ENCODE measurements at places on chromosomes 11 and 22.

- no peak for DNase-seq
These were observed 4.7 kb downstream of the CD5 start for GRCh38 chr11:61106894-61107470.

DNA sequence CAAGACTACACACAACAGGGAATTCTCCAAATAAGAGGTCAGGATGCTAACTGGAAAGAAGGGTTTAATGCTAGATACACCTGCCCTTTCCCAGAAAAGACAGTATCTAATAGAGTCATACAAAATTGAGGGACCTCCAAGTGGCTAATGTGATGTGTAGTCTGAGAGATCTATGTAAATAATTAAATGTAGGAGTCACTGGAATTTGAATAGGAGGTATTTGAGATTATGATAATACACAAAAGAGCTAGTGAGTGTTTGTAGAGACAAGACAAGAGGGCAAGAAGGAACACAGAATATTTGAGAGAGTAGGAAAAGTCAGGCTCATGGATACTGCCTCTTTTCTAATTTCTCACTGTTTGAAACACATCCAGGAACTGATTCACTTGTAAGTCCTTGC is 15.5 kb upstream of the INSC start:
- DNase-seq: no peak

- DNase-seq: no peak
These were observed 41.8 kb downstream of the TXN2 start for GRCh38 chr22:36439481-36440271.

DNA sequence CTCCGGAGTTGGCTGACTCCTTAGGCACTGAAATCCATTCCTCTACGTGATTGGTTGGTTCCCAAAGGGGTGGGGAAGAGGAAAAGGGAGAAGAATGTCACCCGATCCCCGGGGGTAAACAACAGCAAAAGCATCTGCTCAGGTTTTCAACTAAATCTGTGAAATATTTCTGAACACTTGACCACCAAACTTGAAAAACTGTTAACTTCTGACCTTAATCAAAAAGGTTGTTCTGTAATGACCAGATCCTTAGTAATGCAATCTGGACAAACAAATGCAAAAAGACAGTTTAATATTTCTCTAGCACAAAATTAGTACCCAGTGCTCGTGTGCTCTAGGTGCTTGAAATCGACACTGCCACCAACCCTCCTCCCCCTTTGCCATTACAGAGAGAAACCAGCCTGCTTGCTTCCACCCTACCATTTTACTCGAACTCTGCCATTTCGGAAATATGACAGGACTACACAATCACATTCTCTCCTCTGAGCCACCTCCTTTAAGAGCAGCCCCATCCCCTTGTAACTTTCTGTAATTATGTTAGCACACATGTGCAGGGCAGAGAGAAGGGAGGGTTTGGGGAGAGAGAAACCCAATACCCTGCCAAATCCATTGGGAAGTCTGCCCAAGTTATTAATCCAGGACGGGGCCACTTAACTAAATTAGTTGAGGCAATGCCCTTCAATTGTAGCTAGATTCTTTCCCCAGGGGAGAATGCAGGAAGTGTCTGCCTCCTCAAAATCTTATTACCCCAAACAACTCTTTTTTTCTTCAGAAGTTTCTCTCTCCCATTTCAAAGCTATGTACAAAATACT is 113.8 kb downstream of the RBFOX2 start:
- peak; percentile 97 for DNase-seq

DNA sequence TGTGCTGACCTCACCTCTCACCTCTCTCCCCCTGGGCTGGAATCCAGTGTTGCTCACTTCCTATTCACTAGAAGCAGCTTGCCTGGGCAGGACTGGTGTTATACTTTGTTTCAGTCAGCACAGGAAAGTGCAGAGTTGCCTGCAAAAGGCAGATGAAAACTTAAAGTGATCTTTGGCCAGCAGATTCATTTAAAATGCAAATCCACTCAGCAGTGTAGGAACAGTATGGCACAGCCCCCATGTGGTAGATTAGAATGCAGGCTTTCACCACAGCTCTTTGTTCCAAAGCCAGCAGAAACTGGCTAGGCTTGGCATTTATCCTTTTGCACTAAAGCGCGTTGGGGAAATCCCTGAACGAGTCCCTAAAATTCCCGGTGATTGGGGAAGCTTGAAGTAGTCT is 301.2 kb downstream of the OR4C45 start:
- DNase-seq: no peak

GRCh38 chr11:131572423-131572822 is 202.0 kb downstream of the NTM start:
- DNase-seq: peak; percentile 30

DNA sequence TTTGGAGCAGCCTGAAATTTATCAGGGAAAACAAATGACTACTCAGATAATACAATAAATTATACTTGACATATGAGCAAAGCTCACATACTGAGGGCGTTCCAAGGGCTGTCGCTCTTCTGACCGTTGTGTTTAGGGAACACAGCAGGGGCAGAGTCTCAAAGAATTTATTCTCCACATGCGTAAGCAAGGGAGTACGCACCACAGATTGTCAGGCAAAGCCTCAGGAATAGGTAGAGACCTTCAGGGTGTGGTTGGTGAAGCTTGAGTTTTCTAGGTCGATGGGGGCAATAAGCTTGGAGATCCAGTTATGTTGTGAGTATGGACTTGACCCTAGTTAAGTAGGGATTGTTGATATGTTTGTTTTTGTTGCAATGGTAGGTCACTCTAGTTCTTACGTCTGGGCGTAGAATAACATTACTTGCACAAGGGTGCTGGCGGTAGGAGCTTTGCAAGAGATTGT is 830 bp downstream of the ACAT1 start:
- DNase-seq: no peak

GRCh38 chr11:68051191-68052136 is 12.6 kb downstream of the TCIRG1 start:
- no peak for DNase-seq

DNA sequence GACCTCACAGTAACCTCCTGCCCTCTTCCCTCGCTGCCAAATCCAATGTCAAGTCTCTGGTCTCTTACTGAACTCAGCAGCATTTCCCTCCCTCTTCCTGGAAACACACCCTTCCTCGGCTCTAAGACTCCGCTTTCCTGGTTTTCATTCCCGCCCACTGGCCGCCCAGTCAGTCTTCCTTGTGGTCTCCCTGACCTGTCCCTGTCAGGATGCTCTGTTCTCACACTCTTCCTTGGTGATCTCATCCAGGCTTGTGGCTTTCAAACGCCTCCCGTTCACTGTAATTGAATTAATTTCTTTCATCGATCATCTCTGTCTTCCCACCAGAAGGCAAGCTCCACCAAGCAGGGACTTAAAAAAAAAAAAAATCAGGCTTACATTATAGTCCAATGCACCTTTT is 33.5 kb downstream of the MYO18B start:
- no peak for DNase-seq

DNA sequence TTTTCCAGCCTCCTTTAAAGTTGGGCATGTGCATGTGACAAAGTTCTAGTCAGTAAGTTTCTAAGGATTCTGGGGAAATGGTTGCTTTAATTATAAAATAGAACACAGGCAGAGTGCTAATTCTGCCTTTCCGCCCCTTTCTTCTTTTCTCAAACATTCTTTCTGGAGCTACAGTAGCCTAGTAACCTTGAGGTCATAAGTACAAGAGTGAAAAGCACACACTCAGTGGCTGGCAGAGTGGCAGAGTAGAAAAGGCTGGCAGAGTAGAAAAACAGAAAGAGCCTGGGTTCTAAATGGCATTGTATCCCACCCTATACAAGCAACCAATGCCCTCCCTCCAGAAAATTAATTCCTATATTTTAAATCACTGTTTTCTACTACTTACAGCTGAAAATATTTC is 51.2 kb downstream of the PAK1 start:
- DNase-seq: no peak

- DNase-seq: no peak
These were observed 307.2 kb downstream of the CADM1 start for GRCh38 chr11:115197031-115197430.

DNA sequence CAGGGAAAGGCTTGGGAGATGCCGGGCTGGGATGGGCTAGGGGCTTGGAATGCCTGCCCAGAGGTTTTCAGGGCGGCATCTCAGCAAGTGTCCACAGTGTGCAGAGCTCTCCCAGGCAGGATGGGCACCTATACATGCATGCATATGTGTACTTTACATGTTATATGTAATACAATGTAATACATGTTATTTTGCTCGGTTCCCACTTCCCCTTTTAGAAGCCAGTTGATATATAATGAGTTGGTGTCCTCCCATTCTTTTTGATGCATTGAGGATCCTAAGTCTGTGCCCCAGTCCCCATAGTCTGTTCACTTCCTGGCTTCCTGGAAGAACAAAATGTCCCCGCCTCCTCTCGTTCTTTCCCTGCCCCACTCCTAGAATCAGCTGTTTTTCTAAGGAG is 20.1 kb upstream of the EIF3D start:
- no peak for DNase-seq

GRCh38 chr11:133207995-133208394 is 324.3 kb downstream of the OPCML start:
- DNase-seq: no peak

- no peak for DNase-seq
These were observed 1499.2 kb downstream of the LRRC4C start for GRCh38 chr11:39960206-39960605.

DNA sequence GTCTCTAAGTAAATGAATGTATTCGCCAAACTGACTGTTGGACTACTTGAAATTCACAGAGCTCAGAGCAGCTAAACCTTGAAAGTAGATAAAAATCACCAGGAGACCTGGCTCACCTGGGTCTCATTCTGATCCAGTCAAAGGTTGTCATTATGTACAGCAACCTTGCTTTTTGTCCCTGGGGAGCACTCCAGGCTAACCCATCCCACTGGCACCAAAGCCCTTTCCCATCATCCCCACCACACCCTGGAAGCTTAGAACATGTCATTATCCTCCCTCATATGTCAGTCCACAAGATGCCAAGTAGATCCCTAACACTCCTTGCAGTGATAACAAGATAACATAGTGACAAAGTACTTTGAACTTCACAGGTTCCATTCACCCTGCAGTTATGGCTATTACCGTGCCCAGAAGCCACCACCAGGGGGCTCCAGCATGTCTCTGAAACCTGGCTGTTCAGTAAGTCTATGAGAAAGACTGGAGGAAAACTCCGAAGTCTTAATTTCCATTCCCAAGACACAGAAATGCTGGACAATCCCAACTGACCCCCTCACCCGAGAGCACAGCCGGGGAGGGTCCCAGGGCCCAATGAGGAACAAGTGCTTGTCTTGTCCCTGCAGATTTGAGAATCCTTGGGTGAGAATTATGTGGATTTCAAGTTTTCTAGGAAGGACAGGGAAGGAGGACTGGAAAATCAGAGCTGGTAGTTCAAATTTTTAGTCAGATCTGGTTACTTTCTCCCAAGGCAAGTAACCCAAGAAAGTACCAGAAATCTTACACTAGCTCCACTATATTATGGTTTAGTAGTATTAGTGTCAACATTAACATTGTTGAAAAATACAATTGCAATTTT is 43.0 kb upstream of the USP47 start:
- DNase-seq: peak; percentile 76

- DNase-seq: no peak
These were observed 67.5 kb upstream of the PHF21B start for GRCh38 chr22:45077286-45077685.

DNA sequence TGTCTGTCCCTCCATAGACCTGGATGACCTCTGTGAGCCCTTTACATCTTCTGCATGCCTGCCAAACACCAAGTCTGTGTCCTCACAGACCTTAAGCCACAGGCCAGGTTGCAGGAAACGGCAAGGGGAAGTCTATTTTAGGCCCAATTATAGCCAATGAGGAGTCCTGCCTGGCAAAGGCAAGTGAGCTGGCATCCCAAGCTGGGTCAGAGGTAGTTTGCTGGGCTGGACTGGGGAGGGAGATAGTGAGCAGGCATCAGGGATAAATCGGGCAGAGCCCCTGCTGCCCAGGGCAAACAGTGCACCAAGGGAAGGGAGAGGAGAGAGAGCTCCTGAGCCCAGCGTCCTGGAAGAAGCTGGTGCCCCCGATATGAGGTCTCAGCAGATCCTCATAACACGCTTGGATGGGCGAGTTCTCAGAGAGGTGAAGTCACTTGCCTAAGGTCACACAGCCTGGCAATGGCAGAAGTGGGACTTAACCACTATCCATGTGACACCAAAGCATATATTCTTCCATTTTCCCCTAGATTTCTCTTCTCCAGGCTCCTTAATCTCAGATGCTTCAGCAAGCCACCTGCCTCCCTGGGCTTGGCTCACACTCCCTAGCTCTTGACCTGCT is 3.7 kb upstream of the RELT start:
- DNase-seq: no peak

DNA sequence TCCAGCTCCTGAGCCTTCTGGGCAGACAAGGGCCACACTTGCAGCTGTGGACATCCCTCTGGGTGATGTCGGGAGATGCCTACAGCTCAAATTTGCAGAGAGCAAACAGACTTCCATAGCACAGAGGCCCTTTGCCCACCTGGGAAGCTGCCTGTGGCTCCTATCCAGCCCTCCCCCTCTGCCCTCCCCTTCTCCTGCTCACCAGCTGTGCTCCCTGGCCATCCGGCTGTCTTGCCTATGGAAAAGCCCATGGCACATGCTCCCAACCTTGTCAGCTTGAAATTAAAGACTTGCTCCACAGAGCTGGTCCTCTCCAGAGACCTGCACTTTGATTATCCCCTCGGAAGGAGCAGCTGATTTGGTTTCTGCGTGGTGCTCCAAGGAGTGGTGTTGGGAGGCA is 118.9 kb upstream of the NECTIN1 start:
- no peak for DNase-seq

DNA sequence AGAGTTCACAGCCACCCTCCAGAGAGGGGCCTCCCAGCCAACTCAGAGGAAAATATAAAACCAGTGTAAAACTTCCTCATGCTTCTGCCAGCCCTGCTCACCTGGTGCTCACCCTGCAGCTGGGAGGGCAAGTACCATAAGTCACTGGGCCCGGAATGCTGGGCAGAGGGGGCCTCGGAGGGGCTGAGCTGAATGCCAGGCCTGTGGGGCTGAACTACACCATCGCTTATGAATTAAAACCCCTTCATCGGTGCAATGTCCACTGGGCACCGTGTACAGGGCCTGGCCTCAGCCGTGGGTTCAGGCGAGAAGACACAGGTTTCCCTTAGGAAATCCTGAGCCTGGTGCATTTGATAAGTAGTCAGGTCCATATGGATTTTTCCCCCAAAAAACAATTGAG is 828.6 kb downstream of the TBC1D22A start:
- DNase-seq: no peak

DNA sequence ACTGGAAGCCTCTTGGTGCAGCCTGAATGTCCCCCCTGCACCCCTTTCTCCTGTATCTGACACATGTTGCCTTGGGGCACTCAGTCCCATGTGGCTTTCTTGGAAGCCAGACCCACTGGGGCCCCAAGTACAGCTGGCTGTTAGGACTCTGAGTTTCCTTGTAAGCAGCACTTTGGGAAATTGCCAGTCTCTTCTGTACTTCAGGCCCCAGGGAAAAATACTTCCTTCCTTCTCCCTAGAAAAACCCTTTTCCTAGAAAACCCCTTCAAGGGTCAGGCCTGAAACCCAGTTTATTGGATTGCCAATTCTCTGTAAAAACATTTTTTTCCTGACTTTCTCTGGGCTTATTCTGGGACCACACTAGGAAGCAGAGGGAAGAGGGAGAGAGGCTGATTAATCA is 360.3 kb downstream of the TENM4 start:
- no peak for DNase-seq

GRCh38 chr11:7088921-7089320 is at the start of gene RBMXL2:
RBMXL2 (plus strand) TSS chr11:7088998; CDS start chr11:7089121, 123 bp downstream.
- DNase-seq: no peak
